ENCODE measurements at places on chromosomes 2 and 18.

- no peak for DNase-seq
Observed at GRCh38 chr2:74851191-74851566, 17.3 kb downstream of the HK2 start.

DNA sequence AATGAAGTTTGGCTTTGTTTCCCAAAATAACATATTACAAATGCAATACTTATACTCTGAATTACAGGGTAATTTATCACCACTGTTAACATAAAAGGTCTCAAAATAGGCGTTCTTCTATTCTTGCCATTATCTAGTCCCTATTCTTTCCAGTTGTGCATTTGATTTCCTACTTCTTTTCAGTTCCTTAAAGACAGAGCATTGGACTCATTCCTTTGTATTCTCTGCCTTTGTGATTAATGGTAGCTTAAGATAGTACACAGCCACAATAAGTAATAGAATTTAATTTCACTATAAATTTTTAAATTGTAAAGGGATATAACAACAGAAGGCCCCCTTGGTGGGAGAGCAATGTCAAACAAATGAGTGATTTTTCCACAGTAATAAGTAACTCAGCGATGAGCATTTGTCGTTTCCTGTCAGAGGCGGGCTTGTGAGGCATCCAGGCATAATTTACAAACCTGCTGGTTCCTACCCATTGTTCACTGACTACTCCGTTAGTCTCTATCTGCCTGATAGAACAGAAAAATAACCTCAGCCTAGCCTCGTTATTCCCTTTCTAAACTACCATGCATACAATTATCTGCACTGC, 456.6 kb upstream of the REG3G start:
- DNase-seq = no peak

- DNase-seq = no peak
Observed at GRCh38 chr2:176118601-176119339, 2.2 kb downstream of the HOXD10 start.

DNA sequence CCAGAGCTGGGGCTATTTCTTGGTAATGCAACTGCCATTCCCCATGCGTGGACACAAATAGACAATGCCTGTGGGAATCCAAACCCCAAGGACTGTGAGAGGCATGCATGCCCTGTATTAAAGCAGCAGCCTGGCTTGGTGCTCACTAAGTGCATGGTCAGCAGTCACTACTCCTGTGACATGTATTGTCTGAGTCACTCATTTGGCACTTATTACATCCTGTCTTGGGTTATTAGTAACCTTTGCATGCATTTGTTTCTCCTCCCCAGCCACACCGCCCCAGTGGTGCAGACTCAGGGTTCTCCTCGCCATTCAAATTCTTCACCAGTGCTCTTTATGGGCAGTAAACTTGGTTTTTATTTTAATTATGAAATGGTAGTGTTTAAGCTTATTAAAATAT, 30.2 kb downstream of the PRKCE start:
- no peak for DNase-seq

- no peak for DNase-seq
Observed at GRCh38 chr18:9184998-9185613, 48.5 kb downstream of the ANKRD12 start.

DNA sequence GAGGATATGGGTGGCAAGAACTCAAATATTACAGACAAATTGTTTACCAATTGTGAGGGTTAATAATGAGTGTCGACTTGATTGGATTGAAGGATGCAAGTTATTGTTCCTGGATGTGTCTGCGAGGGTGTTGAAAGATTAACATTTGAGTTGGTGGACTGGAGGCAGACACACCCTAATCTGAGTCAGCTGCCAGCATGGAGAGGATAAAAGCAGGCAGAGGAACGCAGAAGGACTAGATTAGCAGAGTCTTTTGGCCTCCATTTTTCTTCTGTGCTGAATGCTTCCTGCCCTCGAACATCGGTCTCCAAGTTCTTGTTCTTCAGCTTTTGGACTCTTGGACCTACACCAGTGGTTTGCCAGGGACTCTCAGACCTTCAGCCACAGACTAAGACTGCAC, 1503.7 kb downstream of the LRP1B start:
- DNase-seq = no peak

DNA sequence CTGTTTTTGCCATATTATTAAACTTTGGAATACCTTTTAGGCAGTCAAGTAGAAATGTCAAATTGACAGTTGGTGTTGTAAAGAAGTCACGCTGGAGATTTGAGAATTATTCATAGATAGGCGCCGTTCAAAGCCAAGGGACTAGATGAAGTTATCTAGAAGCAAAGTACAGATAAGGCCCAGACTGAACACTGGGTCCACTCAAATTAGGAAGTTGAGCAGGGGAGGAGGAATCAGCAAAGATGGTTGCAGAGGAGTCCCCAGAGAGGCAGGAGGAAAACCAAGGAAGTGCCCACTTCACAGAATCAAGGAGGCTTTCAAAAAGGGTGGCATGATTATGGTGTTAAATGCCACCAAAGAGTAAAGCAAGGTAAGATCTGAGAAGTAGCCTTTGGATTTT, 9.6 kb upstream of the ALS2 start:
- DNase-seq = no peak

DNA sequence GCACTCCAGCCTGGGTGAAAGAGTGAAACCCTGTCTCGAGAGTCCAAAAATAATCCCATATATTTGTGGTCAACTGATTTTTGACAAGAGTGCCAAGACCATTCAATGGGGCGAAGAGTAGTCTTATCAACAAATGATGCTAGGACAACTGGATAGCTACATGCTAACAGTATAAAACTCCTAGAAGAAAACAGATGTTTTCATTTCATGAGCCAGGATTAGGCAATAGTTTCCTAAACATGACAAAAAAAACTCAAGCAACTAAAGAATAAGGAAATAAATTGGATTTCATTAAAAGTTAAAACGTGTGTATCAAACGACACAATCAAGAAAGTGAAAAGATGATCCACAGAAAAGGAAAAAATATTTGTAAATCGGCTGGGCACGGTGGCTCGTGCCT, 6.3 kb downstream of the LIMS2 start:
- no peak for DNase-seq

GRCh38 chr2:8368463-8368862, 313.4 kb upstream of the ID2 start:
- no peak for DNase-seq

- DNase-seq = no peak
Observed at GRCh38 chr2:102258025-102258385, 53.4 kb upstream of the IL1RL1 start.

DNA sequence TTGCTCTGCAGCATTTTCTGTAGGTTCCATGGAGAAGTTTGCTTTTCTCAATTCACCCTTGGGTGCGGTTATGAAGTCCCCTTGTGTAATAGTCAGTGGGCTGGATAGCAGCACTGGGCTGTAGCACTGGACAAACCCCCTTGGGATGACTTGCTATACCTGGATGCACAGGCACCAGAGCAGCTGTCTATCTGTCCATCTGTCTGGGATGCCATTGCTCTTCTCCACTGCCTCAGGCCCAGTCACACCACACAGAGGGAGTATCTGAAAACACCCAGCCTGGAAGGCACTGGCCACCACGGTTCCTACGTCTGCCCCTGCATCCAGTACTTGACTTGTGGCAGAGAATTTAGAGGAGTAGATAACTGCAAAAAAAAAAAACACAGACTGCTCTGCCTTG, 254.5 kb downstream of the TFCP2L1 start:
- DNase-seq = no peak

- no peak for DNase-seq
Observed at GRCh38 chr2:86286516-86286915, 50.9 kb downstream of the REEP1 start.

- no peak for DNase-seq
Observed at GRCh38 chr2:149658553-149658952, 71.0 kb upstream of the MMADHC start.

GRCh38 chr2:147824620-147825019, 20.2 kb upstream of the ACVR2A start:
- DNase-seq = no peak

DNA sequence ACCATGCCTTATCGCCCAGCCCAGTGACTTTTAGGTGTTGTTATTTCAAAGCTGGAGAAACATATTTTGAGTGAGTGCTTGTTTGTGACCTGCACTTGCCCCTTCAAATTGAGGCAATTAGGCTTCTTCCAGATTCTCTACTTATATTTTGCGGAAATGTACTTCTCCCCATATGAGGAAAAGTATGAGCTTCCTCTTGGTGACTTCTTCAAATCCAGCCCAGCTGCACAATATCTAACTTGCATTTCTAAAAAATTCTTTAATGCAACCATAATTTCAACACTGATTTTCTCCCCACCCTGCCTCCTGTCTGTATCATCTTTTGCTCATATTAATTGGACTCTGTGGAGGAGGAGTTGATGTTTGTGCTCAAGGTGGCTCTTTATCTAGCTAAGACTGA, 391.2 kb upstream of the POU3F3 start:
- no peak for DNase-seq

DNA sequence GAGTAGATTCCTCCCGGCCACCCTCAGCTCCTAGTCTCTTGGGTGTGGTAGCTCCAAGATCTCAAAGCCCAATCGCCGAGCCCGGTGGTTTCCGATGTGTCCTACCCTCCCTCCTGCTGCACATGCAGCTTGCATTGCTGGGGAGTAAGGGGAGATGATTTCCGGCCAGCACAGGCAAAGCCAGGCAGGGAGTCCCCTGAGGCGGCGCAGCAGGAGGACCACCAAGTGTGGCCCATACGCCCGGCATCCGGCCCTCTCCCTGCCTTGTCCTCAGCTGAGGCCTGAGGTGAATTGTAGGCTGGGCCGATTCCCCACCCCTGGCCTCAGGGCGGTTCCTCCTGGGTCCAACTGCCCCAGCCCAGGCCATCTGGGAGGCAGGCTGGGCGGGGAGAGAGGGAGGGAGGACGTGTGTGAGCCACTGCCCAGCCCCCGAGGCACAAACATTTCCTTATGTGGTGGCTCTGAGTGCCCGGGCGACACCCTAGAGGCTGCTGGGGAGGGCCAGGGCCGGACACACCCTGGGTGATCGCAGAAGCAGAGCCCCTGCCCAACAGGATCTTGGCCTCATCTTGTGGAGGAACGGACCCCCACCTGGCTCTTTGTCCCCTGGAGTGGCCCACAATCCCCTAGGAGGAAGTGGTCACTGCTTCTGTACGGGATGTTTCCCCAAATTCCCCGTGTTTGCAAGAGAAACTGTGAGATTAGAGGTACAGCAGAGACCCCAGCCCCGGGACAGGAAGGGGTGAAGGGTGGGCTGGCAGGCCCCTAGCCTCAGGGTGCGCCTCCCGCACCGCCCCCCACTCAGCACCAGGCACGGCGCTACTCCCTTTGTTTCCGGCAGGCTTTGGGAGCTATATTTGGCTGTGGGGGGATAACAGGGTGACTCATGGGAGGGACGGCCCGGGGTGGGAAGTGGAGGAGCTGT, 41.9 kb upstream of the PTMA start:
- no peak for DNase-seq

DNA sequence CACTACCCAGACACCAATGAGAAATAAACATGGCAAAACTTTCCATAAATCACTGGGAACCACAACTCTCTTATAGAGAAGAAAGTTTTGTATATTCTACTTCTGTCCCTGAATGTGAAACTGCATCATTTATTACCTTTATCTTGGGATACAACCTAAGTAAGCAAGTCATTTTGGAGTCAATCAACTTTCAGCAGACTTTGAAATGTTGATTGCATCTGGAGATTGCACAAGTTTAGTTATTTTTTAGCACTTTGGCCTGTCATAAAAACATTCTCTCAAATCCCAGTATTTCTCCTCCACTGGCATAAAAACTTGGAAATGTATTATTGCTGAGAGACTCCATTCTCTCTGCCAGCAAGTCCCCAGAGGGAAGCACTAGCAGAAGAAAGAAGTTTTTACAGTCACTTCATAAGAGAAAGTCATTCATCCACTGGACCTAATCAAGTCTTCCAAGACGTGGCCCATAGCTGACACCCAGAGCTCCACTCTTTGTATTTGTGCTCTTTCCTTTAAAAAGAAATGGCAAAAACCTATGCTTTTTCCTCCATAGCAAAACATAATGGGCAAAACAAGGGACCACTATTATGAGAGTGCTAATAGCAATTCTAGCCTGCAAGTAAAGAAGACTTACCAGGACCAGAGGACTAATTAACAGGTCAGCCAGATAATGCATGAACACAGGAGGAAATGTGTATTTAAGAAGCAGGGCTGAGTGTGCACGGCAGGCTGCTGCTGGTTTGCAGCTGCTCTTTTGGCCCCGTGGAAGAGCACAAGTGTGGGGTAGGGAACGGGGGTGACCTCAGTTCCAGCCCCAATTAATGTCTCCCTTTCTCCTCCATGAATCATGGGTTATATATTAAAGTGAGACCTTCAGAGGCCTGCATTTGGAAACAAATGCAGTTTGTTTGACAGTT, 171.5 kb downstream of the INO80D start:
- no peak for DNase-seq

DNA sequence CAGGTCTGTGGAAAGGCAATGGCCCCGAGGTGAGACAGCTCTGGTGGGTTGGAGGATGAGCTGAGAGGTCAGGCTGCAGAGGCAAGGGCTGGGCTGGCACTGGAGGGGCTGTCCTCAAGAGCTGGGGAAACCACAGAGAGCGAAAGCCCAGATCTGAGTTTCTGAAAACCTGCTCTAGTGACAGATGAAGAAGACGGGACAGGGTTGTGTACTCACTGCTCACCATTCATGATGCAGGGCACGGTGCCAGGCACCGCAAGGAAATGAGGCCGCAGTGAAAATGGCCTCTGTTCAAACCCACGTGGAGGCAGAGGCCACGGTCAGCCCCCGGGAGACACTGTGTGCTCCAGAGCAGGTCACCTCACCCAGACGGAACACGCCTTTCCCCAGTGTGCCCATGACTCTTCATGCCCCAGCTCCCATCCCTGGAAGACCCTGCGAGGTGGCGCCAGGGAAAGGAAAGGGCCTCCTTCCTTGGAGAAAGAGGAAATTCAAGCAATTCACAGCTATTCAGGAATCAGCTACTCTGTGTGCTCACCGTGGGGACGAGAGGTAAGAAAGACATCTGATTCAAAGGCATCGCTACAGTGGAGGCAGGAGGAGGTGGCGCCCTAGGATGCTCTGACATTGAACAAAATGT, 24.3 kb upstream of the ID2 start:
- no peak for DNase-seq

GRCh38 chr18:25057491-25058050, 294.4 kb downstream of the ZNF521 start:
- no peak for DNase-seq

- DNase-seq = no peak
Observed at GRCh38 chr18:36530676-36531405, 233.3 kb downstream of the FHOD3 start.
